ENCODE measurements at places on chromosomes 13 and 19.

DNA sequence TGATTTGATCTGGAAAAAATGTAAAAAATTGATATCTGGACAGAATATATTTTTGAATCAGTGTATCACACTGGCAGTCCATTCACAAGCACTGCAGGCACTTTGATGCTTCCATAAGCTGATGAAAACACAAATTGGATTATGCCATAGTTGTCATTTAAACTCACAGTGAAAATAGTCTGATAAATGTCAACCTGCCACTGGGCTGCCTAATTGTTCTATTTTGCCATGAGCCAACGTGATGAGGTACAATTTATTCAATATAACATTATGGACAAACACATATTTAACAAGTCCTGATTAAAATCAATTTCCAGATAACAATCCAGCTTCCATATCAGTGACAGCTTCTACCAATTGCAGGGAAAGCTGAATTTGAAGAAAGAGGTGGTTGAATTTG, 1244.9 kb downstream of the EFNB2 start:
- DNase-seq: no peak

DNA sequence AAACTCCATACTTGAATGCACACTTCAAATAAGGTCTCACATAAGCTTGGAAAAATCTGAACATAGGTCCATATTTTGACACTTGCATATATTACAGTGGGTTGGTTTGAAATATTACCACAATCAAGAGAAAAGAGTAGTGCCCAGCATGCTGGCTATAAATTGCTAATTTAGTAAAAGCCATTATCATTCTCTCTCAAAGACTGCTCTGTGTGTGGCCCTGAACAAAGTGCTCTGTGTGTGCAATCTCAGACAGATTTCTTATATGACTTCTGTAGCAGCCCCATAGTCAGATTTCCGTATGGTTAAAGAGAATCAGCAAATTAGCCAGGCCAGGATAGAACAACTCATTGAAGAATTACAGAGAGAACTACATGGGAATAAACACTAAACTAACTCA, 78.2 kb downstream of the LIG4 start:
- no peak for DNase-seq

- no peak for DNase-seq
Measured at GRCh38 chr19:41479757-41480191, 36.8 kb downstream of the ERICH4 start.

DNA sequence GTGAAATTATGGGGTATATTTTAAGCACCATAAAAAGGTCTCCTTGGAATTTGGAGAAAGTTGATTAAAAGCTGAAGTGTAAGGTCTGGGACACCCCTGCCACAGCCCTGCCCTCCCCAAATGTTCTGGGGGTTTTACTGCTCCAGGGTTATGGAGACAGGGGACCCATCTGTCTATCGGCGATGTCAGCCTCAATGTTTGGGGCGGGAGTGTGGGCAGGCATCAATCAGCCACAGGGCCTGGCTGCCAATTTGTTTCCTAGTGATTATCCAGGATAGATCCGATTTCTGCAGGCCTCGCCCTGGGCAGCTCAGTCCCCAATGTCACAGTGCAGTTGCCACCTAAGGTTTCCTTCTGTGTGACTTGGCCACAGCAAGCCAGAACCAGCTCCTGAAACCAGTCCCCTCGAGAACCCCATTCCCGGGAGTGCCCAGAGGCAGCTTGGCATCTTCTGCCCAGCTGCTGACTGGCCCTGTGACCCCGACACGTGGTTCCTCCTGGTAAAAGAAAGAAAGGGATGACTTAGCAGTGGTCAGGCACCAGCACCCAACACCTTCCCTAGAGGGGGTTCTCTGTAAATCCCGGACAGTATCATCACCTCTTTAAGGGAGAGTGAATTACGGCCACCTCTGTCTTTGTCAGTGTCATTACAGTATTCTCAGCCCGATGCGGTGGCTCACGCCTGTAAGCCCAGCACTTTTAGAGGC, 41.6 kb downstream of the MYO9B start:
- no peak for DNase-seq
